ENCODE measurements at places on chromosomes 5 and 9.

GRCh38 chr5:43514025-43514424 lies 923 bp downstream of the C5orf34 start:
- DNase-seq, result no peak

- DNase-seq, result no peak
Observed at GRCh38 chr5:37836592-37837413, 3.0 kb downstream of the GDNF start.

- no peak for DNase-seq
Observed at GRCh38 chr5:172827841-172828240, 6.2 kb upstream of the ERGIC1 start.

DNA sequence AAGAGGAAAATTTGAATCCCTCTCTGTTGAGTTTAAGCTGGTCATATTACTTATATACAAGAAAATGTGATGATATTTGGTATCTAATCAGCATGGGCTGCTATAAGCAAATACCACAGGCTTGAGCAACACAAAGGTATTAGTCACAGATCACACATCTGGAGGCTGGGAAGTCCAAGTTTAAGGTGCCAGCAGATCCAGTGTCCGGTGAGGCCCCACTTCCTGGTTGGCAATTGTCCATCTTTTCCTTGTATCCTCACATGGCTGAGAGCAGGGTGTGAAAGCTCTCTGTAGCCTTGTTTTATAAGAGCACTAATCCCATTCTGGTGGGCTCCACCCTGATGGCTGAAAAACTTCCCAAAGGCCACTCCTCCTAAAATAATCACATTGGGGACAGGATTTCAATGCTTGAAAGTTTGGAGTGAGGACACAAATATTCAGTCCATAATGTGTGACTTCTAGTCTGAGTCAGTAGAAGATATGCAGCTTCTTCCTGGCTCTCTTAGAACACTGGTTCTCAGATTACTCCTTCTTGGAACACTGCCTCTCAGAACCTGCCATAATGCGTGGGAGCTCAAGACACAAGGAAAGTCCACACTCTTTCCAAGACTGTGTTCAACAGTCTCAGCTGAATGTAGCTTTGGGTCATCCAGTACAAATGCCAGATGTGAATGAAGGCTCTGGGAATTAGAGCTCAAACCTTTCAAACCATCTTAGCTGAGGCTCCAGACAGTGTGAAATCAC lies 124.1 kb downstream of the PRDM9 start:
- no peak for DNase-seq

GRCh38 chr5:117189784-117190183 lies 615.2 kb upstream of the SEMA6A start:
- DNase-seq, result no peak

- DNase-seq, result no peak
Observed at GRCh38 chr9:114177423-114178064, 22.2 kb downstream of the COL27A1 start.

DNA sequence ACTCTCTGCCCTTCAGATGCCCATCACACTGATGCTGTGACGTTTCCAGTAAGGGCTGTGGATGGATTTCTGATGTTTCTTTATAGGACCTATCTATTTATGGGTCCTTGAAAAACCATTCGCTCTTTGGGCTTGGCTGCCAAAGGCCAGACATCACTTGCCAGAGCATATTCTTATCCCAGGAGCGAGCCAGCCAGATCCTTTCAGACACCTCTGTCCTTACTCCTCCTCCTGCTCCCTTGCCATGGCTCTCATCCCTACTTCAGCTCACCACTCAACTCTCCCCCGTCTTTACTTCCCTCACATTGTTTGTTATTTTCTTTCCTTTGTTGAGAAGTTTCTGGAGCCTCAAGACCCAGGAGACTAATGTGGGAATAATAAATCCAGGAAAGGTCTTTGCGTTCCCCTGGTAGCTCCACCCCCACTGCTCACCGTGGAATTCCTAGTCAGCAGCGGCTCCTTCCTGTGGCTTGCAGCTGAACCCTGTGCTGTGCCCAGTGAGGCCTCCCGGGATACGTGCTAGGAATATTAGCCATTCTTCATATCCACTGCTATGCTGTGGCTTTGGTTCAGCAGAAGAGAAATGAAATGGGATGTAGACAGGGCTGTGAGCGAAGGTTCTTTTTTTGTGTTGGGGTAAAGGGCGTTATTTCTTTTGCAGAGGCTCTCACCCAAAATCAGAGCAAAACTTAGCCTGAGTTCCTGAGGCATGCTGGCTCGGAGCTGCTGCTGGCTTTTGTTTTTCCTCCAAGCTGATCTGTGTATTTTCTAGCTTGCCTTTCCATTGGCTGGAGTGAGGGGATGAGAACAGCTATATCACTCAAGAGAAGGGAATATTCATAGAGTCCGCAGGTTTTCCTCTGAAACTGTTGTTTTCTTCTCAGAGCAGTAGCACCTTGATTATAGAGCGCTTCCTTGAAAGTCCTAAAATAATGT lies 171.1 kb downstream of the SAXO1 start:
- DNase-seq, result no peak

- DNase-seq, result peak; percentile 17
Observed at GRCh38 chr5:32612134-32612888, 27.0 kb downstream of the SUB1 start.

DNA sequence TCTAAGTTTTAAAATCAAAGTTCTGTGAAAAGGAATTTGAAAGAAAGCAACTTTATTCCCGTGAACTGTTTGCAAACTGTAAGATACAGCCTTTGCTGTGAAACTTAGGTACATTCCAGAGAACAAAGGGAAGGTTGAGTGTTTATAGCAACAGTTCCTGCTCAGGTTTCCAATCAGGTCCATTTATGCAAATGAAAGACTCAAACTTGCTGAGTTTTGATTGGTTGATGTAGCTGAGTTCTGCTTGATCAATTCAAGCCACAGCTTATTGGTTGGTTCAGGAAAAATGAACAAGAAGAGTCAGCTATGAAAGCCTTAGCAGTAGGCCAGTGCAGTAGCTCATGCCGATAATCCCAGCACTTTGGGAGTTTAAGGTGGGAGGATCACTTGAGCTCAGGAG lies 37.9 kb downstream of the SLC27A6 start:
- no peak for DNase-seq

DNA sequence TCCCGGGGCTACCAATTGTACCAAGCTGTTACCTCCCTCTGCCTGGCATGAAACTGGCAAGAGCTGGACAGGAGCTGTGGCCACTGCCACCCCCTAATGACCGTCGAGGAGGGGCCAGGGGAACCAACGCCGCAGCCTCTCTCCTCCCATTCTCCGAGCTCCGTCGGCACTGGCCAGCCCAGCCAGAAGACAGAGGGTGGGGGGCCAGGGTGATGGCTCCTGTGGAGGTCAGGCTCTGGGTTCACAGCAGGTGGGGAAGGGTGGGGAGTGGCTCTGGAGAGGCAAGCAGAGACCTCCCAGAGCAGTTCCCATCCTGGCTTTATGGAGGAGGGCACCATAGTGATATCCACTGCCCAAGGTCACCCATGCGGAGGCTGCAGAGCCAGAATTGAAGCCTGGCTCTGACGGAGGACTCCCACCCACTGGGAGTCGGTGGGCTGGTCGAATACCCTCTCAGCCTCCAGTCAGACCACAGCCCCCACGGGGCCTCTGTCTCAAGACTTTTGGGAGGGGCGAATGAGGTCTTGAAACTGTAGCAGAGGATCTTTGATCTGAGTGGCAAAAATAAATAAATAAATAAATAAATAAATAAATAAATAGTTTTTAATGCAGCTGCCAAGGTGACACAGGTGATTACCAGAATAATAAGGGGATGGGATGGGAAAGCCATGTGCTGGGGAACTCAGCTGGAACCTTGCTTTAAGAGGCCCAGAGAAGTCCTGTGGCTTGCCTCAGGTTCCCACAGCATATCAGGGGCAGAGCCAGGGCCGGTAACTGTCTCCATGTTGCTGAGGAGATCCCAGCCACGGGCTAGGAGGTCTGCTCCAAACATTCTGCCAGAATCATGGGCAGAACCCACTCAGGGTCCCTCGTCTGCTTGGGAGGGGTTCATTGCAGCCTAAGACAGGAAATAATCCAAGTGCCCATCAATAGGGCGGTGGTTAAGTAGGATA lies 42.5 kb upstream of the NEURL1B start:
- DNase-seq, result no peak

- DNase-seq, result no peak
Observed at GRCh38 chr5:131394128-131394527, 130.3 kb downstream of the CDC42SE2 start.

DNA sequence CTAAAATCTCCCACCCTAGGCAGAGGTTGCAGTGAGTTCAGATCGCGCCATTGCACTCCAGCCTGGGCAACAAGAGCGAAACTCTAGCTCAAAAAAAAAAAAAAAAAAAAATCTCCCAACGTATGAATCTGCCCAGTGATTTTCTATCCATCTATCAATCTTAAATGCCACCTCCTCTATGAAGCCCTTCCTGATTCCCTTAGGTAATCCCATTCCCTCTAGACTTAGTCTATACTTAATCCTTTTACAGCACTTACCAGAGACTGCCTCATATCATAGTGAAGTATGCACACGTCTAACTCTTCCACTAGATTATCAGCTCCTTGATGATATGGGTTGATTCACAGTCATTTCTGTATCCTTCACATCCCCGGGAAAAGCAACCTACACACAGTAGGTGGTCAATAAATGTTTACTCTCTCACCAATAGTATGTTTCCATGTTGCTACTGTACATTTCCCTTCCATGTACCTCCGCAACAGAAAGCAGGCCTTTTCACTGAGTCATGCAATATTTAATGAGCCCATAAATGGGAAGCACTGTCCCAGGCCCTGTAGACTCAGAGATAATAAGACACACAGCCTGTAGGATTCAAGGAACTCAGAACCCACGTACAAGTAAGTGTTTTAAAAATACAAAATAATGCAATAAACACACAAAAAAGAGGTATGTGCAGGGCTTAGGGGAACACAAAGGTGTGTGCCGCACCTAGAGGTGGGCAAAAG lies 1.2 kb downstream of the DROSHA start:
- no peak for DNase-seq

DNA sequence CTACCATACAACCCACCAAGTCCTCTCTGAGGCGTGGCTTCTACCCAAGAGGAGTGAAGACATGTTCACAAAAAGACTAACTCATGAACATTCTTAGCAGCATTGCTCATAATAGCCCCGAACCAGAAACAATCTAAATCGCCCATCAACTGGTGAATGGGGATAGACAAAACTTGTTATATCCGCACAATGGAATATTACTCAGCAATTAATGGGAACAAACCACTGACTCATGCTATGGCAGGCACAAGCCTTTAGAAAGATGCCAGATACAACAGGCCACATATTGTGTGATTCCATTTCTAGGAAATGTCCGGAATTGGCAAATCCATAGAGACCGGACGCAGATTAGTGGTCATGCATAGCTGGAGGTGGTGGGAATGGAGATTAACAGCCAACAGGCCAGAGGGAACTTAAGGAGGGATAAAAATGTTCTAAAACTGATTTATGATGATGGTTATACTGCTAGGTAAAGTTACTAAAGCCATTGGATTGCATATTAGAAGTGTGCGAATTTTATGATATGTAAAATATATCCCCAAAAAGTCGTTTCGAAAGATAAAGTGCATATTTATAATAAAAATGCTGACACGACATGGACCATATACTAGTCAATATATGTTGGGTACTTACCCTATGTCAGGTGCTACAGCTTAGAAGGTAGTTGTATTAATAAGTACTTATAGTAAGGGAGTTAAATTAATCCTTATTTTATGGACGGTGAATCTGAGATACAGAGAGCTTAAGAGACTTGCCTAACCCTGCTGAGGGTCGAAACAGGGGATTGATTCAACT lies 55.4 kb downstream of the LHX2 start:
- no peak for DNase-seq

GRCh38 chr5:160230686-160231527 lies 1.6 kb downstream of the FABP6 start:
- DNase-seq, result no peak

GRCh38 chr5:89850513-89850865 lies 559.1 kb downstream of the CETN3 start:
- DNase-seq, result no peak

DNA sequence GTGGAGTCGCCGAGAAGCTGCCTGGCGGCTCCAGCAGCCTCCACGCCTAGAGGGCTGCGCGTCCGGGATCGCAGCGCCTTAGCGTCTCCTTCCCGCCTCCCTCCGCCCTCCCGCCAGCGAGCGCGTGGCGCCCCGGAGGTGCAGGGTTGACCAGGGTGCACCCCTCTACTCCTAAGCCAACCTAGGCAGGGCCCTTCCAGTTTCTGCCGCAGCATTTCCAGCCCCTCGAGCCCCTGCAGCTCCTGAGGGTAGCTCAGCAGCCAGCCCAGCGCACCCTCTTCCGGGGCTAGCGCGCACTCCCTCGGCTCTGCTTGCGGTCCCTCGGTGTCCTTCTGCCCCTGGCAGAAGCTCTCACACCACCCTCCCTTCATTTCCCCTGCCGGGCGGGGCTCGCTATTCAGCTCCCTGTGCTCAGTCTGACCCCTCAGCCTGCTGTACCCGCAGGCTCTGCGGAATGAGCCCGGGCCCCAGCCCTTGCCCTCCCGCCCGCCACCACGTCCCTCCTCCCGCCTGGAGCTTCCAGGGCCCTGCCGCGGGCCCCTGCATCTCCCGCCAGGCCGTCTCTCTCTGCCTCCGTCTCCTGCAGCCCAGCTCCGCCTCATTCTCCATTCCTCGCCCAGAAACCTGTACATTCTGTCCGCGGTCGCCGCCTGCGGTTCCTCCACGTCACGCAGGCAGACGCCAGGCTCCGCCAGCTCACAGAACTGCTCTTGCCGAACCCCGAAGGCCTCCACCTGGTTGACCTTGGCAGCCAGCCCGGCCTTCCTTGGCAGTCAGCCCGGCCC lies 61.8 kb downstream of the SPATA31C2 start:
- peak; percentile 68 for DNase-seq

DNA sequence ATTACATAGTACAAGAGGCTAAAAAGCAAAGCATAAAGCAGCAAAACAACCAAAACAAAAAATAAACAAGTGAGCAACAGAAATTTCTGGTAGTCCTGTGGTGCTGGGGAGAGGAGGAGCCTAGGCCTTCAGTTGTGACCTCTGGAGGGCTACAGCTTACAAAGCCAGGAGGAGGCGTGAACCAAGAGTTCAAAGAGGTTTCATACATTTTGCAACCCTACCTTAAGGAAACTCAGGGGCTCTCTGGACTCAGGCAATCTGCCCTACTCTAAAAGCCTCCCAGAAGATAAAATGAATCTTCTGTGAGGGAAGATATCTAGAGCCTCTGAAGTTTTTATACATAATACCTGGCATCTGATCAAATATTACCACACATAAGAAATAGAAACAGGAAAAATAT lies 187.4 kb downstream of the AGTPBP1 start:
- DNase-seq, result no peak

DNA sequence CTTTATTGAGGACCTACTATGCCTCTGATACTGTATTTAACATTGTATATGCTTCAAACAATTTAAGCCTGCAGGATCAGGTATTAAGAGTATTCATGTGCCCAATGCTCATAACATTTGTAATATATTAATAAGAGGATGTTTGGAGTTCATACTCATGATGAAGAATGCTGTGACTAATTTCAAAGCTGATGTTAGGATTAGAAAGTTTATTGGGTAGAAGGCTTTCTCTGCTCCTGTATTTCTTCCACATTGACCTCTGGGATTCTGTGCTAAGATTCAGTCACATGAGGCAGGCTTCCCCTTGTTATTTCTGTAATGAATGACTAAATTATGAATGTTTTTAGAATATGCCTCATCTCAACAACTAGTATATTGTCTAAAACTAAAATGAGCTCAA lies 456.4 kb downstream of the NFIB start:
- DNase-seq, result no peak
